ENCODE measurements at places on chromosomes 2 and 18.

DNA sequence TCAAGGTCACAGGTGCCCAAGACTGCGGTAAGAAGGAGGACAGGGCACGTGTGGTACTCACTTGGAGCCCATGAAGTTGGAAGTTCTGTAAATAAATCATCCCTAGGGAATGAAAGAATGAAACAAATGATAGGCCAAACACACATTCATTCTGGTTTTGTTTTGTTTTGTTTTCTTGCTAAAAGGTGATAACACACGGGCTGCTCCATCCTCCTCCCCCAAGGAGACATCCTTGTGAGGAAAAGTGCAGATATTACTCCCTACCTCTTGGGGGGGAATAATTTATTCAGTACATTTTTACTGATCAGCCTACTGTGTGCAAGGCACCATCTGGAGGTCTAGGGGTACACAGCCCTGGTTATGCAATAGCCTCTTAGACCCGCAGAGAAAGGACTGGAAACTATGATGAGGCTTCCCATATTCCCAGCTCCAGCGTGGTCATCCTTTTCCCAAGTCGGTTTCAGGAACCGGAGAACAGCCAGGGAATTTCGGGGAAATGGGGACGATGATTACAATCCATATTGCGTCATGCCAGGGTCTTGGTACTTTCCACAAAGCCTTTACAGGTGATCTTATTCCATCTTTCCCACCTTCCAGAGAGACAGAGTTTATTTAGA is 6.3 kb downstream of the RAX start:
- DNase-seq = no peak

DNA sequence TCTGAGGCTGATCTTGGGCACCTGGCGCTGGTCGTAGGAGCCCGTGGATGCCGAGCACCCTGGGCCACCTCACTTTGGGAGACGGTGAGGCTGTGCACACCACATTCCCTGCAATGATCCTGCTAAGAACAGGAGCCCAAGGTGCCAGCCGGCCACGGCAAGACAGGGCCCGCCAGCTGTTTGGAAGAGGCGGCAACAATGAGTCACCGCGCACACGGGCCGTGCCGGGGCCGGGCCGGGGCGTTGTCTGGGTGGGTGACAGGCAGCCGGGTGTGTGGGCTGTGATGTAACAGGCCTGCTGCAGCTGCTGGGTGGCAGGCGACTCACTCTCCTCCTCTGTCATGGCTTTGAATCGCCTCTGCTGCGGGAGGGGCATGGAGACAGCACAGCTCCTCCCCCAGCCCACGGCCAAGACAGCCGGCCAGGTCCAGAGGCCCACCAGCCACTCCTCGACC is 49.7 kb upstream of the ODC1 start:
- peak; percentile 71 for DNase-seq

DNA sequence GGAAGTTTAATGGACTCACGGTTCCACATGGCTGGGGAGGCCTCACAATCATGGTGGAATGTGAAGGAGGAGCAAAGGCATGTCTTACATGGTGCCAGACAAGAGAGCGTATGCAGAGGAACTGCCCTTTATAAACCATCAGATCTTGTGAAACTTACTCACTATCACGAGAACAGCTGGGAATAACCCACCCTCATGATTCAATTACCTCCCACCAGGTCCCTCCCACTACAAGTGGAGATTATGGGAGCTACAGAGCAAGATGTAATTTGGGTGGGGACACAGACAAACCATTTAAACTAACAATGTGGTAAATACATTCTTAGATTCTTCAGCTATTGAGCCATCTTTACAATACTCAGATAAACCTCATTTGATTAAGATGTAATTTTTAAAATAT is 176.1 kb downstream of the SH3BP4 start:
- no peak for DNase-seq

GRCh38 chr2:40127890-40128557 is 323.9 kb downstream of the SLC8A1 start:
- no peak for DNase-seq

DNA sequence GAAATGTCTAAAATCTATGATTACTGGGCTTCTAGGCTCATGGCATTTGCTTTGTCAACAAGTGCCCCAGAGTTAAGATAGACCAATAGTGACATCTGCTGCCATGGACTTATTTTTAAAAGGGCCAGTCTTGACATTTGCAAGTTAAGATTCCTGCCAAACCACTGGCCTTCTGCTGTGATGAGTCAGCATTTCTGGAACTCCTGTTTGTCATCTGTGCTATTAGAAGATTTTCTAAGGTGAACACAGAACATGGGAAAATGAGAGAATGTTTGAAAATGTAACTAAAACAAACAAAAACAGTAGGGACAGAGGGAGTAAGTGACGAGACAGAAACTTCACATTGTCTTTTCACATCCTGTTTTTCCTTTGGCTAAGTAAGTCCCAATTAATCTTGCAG is 93.7 kb upstream of the WDR75 start:
- DNase-seq = no peak

GRCh38 chr2:70094171-70094977 is 7.1 kb downstream of the PCBP1 start:
- no peak for DNase-seq

GRCh38 chr2:137957033-137957432 is 7.2 kb upstream of the HNMT start:
- DNase-seq = no peak

- no peak for DNase-seq
Measured at GRCh38 chr2:209549589-209549988, 125.7 kb downstream of the MAP2 start.

DNA sequence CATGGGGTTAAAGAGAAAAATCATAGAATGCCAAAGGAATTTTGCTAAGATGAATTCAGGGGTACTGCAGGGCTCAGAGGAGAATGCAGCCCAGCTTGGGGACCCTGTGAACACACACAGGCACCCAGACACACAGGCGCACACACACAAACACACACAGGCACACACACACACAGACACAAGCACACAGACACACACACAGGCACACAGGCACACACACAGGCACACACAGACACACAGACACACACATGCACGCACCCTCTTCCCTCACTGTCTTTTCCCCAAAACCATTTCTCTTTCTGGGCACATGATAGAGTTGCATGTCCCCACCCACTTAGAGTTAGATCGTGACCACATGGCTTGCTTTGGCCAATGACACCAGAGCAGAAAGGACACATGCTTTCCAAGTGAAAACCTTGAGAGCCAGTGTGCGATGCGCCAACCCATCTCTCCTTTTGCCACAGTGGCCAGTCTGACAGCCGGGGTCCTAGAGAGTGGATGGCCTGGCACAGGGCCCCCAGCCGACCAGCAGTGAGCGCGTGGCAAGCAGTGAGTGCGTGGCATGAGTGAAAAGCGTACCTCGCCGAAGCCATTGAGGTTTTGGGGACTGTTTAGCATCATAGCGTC is 163.3 kb downstream of the KLHL29 start:
- DNase-seq = no peak

All from NCI-H510A (cell line).